Right renal cortex interstitium (tissue), 3 donors: ENCODE measurements at places on chromosomes 7 and 10. TPM values are rescaled to one million over a fixed set of nuclear protein-coding genes. Genes with fewer than 3 reads are reported as not detected.

DNA sequence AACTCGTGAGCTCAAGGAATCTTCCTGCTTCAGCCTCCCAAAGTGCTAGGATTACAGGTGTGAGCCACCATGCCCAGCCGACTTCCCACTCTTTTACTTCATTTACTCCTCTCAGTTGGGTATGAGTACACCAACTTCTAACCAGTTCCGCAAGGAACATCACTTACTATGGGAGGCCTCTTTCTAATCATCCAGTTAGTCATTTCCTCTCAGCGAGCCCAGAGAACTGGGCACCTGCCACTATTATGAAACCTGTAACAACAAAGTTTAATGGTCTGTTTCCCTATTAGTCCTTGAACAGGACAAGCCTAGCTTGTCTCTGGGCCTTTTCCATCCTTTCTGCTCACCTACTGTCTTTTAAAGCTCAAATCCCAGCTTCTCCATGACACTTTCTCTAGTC, 88.8 kb downstream of the DNMBP start:
- no peak for DNase-seq

DNA sequence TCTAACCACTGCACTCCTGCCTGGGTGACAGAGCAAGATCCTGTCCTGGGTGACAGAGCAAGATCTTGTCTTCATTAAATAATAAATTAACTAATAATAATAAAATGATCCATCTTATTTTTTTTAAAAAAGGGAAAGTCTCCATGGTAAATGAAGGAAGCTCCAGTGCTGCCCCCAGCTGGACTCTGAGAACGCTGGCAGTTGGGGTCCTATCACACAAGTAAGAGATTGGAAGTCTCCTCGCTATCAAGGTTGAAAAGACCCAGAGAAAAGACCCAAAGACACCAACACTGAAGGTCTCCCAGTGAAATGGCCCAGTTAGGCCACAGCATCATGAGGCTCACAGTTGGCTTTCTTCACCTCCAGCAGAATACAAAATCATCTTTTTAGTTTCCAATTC, 13.8 kb upstream of the C10orf67 start:
- no peak for DNase-seq

DNA sequence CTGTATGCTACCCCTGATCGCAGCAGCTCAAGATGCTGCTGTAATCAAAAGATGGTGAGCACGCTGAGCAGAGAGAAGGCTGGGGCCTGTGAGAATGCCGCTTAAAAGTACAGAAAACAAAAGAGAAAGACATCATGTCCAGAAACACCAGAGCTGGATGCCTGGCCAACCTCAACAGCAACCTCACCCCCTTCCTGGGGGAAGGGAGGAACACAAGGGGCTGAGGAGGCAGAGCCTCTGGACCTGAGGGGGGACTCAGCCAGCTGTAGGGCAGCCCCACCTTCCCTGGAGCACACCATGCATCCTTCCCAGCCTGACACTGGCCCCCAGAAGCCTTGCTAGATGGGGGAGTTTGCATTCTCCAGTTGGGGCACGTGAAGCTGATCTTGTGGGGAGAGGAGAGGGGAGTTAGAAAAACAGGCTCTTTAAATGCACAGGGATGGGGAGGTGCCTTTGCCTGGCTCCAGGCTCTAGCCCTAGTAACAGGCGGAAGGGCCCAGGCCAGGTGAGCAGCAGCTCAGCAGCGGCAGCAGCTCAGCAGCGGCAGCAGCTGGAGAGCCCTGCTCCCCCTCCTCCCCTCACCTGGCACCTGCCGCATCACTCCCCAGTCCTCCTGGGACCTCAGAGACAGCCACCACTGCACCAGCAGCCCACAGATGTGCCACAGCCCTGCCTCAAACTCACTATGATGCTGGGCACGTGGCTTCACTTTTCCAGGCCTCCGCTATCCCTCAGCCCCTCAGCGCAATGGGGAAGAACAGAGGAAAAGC, 156.3 kb downstream of the NEURL1 start:
- no peak for DNase-seq

DNA sequence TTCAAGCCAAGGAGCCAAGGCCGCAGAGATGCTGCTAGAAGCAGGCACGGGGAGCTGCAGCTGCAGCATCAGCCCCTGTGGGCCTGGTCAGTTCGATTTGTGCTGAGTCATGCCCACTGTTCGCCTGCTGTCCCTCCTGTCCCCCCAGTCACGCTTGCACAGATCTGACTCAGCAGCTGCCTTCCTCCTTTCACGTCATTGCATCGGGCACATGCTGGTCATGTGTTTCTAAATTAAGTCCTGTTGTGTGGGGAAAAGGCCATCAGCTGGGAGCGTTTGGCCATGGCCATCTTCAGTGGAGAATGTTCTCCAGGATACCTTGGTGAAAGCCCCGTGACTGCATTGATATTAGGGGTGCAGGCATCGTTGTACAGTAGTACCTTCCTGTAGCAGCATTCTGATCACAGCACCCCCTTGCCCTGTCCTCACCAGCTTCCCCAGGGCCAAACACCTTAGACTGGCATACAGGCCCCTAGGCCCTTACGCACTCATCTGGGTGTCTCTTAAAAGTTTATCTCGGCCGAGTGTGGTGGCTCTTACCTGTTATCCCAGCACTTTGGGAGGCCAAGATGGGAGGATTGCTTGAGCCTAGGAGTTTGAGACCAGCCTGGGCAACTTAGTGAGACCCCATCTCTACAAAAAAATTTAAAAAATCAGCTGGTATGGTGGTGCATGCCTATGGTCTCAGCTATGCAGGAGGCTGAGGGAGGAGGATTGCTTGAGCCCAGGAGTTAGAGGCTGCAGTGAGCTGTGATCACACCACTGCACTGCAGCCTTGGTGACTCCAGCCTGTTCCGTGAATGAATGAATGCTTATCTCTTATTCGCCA, 23.2 kb downstream of the POR start:
- no peak for DNase-seq

GRCh38 chr10:64312876-64313275, 791.7 kb downstream of the REEP3 start:
- DNase-seq = no peak

DNA sequence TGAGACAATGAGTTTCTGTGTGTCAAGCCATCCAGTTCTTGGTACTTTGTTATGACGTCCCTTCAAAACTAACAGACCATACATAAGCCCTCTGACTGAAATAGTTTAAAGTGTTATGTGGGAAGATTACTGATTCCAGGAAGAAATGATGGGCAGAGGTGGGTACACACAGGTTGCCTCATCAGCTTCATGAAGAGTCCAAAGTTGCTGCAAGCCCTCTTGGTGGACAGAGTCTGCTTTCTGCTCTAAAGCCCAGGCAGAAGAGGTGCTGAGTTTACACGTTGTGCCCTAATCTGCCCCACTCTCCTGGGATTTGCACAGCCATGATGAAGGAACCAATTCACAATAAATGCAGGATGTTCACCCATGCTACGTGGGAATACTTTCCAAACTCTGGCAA, 187.4 kb downstream of the PARD3 start:
- no peak for DNase-seq

DNA sequence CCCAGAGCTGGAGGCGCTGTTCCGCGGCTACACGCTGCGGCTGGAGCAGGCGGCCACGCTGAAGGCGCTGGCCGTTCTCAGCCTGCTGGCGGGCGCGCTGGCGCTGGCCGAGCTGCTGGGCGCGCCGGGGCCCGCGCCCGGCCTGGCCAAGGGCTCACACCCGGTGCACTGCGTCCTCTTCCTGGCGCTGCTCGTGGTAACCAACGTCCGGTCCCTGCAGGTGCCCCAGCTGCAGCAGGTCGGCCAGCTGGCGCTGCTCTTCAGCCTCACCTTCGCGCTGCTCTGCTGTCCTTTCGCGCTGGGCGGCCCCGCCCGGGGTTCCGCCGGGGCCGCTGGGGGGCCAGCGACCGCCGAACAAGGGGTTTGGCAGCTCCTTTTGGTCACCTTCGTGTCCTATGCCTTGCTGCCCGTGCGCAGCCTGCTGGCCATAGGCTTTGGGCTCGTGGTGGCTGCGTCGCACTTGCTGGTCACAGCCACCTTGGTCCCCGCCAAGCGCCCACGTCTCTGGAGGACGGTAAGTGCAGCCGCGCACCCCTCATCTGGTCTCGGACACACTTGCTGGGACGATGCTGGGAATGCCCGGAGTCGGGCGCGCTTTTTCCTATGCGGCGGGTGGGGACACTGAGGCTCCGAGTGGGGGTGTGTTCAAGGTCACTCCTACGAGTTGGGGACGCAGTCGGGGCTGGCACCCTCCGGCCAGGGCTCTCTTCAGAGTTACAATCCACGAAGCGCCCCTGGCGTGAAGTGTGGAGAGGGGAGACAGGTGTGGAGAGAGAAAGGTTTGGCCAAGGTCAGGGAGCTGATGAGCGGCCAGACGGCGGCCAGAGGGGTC, 717 bp downstream of the ADCY1 start:
- no peak for DNase-seq

DNA sequence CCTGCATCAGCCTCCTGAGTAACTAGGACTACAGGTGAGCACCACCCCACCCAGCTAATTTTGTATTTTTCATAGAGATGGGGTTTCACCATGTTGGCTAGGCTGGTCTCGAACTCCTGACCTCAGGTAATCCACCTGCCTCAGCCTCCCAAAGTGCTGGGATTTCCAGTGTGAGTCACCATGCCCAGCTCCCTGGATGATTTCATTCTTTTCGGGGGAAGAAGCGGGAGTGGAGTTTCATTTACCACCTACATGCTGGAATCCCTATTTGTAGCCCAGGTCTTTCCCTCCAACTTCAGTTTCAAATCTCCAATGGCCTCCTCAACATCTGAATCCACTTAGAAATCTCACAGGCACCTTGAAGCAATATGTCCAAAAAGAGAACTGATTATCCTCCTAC, 2.9 kb upstream of the BTRC start:
- no peak for DNase-seq

- no peak for DNase-seq
Observed at GRCh38 chr10:125283191-125283835, 123.0 kb upstream of the CTBP2 start.

DNA sequence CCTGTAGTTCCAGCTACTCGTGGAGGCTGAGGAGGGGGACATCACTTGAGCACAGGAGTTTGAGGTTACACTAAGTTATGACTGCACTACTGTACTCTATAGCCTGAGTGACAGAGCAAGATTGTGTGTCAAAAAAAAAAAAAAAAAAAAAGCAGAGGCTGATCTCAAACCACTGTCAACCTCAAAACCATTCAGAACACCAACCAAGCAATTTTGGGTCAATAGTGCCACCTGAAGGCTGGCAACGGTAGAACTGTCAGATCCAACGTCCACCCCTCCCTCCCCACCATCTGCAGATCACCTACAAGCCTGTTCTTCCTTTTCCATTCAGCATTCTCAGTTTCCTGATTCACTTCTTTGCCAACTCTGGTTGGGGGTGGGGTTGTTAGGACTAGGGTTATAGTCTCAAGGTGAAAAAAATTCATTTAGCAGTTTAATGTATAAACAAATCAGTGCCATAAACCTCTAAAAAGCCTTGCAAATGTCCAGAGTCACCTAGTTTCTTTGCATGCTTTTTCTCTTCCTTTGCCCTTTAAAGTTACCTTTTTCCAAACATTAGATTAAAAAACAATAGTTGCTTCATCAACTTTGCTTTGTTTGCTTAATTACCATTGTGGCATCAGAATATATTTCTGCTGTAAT, 2.6 kb downstream of the MRPS33 start:
- peak; percentile 56 for DNase-seq

- no peak for DNase-seq
Observed at GRCh38 chr10:105742184-105742583, 1101.1 kb downstream of the SORCS3 start.

GRCh38 chr10:22436526-22436892, 91.2 kb downstream of the SPAG6 start:
- no peak for DNase-seq

DNA sequence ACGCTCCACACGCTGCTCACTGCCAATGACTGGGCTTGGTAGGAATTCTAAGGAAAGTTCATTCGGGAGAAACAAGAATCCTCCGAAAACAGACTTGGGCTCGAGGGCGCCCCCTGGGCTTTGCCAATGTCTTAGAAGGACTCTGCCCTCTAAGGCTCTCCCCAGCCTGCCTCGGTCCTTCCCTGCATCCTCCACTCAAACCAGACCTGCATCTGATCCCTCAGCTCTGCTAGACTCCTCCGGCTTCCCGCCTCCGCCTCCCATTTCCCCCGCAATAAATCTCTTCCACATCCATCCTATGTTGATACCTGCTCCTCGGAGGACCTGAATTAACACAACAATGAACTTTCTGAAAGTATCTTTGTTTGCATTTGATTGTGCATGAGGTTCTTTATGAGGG, 177.6 kb downstream of the PLPP4 start:
- no peak for DNase-seq

DNA sequence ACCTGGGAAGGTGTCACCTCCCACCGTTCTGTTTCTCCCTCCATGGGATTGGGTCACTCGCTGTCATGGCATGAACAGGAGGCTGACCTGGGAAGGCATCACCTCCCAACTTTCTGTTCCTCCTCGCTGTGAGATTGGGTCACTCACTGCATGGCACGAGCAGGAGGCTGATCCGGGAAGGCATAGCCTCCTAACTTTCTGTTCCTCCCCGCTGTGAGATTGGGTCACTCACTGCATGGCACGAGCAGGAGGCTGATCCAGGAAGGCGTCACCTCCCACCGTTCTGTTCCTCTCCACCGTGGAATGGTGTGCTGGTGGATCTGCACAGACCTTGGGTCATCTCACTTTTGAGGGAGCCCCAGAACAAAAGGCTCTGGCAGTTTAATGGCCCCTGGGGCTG, 239.2 kb upstream of the PRKCQ start:
- no peak for DNase-seq

GRCh38 chr10:15197911-15198310, 29.4 kb upstream of the NMT2 start:
- DNase-seq = no peak

DNA sequence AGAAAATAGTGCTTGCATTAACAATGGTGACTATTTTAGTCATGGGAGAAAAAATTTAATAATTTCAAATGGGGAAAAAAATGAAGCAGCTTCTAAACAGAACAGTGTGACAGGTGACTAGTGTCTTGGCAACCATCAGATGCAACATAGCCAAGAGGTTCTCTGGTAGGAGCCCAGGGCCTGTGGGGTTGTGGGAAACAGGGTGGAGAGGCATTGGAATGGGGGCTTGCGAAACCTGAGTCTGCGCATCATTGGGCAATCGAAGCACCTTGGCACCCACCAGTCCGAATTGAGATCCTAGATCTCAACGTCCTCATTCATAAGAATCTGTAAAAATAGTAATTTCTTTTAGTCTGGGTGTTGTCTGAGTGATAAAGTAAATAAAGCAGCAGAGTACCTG, 19.2 kb upstream of the PARD3 start:
- DNase-seq = no peak

- DNase-seq = no peak
Observed at GRCh38 chr10:121131426-121132265, 280.5 kb downstream of the WDR11 start.

Gene PLCE1
- 34.9 TPM for polyA plus RNA-seq

Gene SPDYE8
- polyA plus RNA-seq = 0.33 TPM

Gene STEAP2
- 12.8 TPM for polyA plus RNA-seq

Gene SPDYE2B
- 0.58 TPM for polyA plus RNA-seq

Gene CLDN4
- polyA plus RNA-seq = 68.7 TPM

Gene TEX47
- not detected for polyA plus RNA-seq

Gene PLXNA4
- 14.5 TPM for polyA plus RNA-seq

Gene CYP26A1
- polyA plus RNA-seq = not detected

Gene RASA4B
- 5.4 TPM for polyA plus RNA-seq

Gene TSPAN12
- polyA plus RNA-seq = 210 TPM
